ENCODE measurements at places on chromosomes 2 and 18.

- no peaks in the 10 kb centered on the region for H3K4me1 ChIP-seq
- no peaks in the 10 kb centered on the region for H3K27me3 ChIP-seq
- no peak overlapping the region for H3K4me3 ChIP-seq
- peak; percentile 74 for DNase-seq
These were observed 314.3 kb upstream of the COL3A1 start for GRCh38 chr2:188659656-188660406.

GRCh38 chr18:61153571-61153970 is 179.7 kb upstream of the CDH20 start:
- no peak for DNase-seq
- no peak overlapping the region for H3K27ac ChIP-seq
- H3K27me3 ChIP-seq = no peaks in the 10 kb centered on the region
- no peaks in the 10 kb centered on the region for H3K4me1 ChIP-seq
- no peaks in the 10 kb centered on the region for H3K36me3 ChIP-seq
- no peak overlapping the region for H3K4me3 ChIP-seq

DNA sequence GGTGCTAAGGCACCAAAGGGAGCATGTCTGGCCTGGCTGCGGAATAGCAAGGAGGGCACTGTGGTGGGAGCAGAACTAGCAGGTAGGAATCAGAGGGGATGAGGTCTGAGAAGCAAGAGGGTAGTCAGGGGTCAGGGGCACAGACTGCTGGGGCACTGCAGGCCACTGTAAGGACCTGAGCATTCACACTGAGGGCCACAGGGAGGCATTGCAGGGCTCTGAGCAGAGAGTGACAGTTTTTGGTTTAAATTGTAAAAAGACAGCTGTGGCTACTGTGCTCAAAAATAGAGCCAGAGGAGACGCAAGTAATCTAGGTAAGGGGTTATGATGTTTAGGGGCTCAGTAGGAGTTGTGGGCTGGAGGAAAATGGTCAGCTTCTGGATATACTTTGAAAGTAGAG is 41.5 kb downstream of the ARHGAP25 start:
- peak overlapping the region; percentile 60 for H3K27ac ChIP-seq
- no peak for DNase-seq
- peaks cover 8% of the 10 kb centered on the region for H3K4me1 ChIP-seq
- H3K27me3 ChIP-seq = no peaks in the 10 kb centered on the region
- no peak overlapping the region for H3K4me3 ChIP-seq
- H3K36me3 ChIP-seq = no peaks in the 10 kb centered on the region

DNA sequence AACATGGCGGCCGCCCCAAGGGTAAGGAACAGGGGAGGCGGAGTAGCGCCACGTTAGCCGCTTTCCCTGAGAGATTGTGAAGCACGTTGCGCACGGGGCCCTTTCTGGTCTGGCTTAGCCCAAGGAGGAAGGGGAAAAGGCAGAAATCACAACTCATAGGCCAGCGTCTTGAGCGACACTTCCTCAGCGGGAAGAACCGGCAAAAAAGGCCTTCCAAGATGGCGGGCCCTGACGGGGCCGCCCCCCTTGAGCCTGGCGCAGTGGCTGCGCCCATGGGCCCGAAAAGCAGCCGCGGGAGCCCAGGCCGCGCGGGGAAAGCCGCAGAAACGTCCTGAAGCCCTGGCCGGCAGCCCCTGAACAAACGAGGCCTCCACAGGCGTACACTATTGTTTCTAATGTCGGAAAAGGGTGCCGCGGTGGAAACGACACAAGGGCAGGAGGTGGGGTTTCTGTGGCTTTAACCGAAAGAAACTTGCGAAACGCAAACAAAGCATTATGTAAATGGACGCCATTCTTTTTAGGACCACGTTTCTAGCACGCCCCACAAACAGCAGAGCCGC is 919 bp upstream of the PCBP1 start:
- no peaks in the 10 kb centered on the region for H3K27me3 ChIP-seq
- H3K4me3 ChIP-seq = peak overlapping the region; percentile 41
- H3K4me1 ChIP-seq = peaks cover 6% of the 10 kb centered on the region
- DNase-seq = peak; percentile 82
- peak overlapping the region; percentile 100 for H3K27ac ChIP-seq
- peaks cover 25% of the 10 kb centered on the region for H3K36me3 ChIP-seq

DNA sequence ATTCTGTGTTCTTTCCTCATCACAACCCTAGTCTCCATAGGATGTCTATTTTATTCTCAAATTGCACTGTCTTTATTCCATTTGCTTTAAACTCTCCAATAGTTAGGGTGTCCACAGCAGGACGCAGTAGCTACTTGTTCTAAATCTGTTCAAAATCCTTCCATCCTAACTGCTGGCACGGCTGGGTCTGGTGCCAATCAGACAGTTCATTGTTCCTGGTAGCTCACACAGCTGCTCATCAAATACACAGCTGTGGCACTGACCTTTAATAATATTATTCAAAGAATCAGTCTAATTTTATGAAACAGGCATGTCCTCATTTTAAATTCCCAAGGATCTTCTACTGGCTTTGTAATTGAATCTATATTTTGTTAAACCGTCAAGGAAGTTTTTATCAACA is 59.7 kb upstream of the TMEFF2 start:
- no peak overlapping the region for H3K4me3 ChIP-seq
- DNase-seq = no peak
- H3K27me3 ChIP-seq = no peaks in the 10 kb centered on the region
- H3K4me1 ChIP-seq = no peaks in the 10 kb centered on the region

- no peaks in the 10 kb centered on the region for H3K4me1 ChIP-seq
- H3K36me3 ChIP-seq = no peaks in the 10 kb centered on the region
- no peak overlapping the region for H3K4me3 ChIP-seq
- no peak for DNase-seq
- no peak overlapping the region for H3K27ac ChIP-seq
These were observed 936.4 kb upstream of the CHAC2 start for GRCh38 chr2:52831216-52831615.

DNA sequence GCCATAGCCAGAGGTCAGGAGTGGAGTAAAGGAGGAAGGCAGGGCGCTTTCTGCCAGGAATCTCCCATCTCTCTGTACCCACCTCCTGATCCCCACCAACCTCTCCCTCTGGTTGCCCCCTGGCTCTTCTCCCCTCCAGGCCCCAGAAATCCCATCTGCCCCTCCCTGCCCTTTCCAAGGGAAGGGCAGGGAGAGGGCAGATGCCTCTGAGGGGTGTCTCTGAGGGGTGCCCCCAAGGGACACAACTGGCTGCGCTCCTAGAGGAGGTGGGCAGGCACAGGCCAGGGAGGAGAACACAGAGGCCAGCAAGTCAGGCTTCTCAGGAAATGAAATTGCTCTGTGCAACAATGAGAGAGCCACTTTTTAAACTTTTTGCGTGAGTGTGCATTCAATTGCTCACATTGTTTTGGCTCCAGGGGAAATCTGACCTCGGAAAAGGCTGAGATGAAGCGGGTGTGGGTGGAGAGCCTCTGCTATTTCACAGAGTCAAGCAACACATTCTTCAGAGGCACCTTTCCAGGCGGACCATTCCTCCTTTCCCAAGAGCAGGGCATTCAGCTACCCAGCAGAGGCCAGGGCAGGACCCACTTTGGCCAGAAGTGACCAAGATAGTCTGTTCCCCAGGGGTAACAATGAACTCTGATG is 125.5 kb downstream of the SMAD7 start:
- peaks cover 24% of the 10 kb centered on the region for H3K4me1 ChIP-seq
- peak; percentile 54 for DNase-seq
- no peak overlapping the region for H3K4me3 ChIP-seq

DNA sequence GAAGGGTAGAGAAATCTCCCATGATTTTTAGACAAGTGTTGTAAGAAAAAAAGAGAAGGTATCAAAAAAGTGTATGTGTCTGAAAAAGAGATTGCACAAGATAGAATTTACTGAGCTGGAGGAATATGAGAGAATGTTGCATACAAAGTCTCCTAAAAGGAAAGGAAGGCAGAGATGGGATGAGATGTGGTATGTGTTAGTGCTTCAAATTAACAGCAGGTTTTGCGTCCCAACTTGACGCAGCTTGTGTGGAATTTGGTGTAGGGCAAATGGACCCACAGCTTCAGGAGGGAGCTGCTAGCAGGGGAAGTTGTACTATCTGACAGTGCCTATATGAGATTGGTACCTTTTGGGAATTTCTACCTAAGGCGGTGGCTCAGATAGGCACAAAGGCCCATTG is 9.0 kb upstream of the RASGRP3 start:
- no peaks in the 10 kb centered on the region for H3K27me3 ChIP-seq
- no peak for DNase-seq
- H3K4me1 ChIP-seq = no peaks in the 10 kb centered on the region
- no peak overlapping the region for H3K27ac ChIP-seq
- no peaks in the 10 kb centered on the region for H3K36me3 ChIP-seq

GRCh38 chr2:111948832-111949231 is 50.4 kb downstream of the MERTK start:
- DNase-seq = no peak
- no peak overlapping the region for H3K27ac ChIP-seq
- H3K27me3 ChIP-seq = peaks cover 4% of the 10 kb centered on the region
- no peaks in the 10 kb centered on the region for H3K36me3 ChIP-seq
- peaks cover 8% of the 10 kb centered on the region for H3K4me1 ChIP-seq
- H3K4me3 ChIP-seq = no peak overlapping the region

DNA sequence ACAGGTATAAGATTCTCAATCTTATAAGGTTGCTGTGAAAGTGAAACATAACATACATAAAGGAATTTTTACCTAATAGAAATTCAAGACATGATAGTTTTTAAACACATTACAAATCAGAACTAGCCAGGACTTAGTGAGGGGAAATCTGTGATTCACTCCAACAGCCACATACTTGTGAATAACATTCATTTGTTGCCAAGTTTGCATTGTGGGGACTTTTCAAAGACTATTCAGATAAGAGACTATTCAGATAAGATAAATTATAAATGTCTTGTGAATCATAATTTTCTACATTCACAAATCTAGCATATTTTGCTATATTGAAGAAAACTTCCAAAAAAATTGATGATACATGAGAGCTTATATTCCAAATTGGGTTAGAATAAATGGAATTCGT is 345.3 kb upstream of the CDH20 start:
- no peak overlapping the region for H3K27ac ChIP-seq
- no peaks in the 10 kb centered on the region for H3K27me3 ChIP-seq
- DNase-seq = peak; percentile 4
- H3K36me3 ChIP-seq = no peaks in the 10 kb centered on the region
- no peak overlapping the region for H3K4me3 ChIP-seq

DNA sequence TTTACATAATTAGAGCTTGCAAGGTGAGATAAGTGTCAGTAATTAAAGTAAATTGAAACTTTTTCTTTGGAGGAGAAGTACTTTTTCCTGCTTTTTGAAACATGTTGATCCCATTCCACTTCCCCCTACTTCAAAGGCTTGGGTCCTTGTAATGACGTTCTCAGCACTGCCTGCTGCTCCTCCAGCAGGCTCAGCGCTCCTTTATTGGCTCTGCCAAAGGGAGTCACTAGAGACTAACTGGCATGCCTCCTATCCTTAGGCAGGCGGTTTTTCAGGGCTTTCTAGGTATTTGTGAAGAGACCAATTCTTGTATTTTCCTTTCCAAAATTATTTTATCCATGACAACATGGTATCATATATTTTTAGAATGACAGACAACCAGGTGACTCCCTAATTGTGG is 43.9 kb upstream of the ACADL start:
- H3K27me3 ChIP-seq = no peaks in the 10 kb centered on the region
- no peak overlapping the region for H3K27ac ChIP-seq
- no peaks in the 10 kb centered on the region for H3K36me3 ChIP-seq

GRCh38 chr2:98757904-98758421 is 27.0 kb upstream of the MGAT4A start:
- DNase-seq = peak; percentile 79
- H3K4me1 ChIP-seq = no peaks in the 10 kb centered on the region
- H3K27ac ChIP-seq = no peak overlapping the region
- peaks cover 13% of the 10 kb centered on the region for H3K27me3 ChIP-seq
- no peaks in the 10 kb centered on the region for H3K36me3 ChIP-seq
- no peak overlapping the region for H3K4me3 ChIP-seq

DNA sequence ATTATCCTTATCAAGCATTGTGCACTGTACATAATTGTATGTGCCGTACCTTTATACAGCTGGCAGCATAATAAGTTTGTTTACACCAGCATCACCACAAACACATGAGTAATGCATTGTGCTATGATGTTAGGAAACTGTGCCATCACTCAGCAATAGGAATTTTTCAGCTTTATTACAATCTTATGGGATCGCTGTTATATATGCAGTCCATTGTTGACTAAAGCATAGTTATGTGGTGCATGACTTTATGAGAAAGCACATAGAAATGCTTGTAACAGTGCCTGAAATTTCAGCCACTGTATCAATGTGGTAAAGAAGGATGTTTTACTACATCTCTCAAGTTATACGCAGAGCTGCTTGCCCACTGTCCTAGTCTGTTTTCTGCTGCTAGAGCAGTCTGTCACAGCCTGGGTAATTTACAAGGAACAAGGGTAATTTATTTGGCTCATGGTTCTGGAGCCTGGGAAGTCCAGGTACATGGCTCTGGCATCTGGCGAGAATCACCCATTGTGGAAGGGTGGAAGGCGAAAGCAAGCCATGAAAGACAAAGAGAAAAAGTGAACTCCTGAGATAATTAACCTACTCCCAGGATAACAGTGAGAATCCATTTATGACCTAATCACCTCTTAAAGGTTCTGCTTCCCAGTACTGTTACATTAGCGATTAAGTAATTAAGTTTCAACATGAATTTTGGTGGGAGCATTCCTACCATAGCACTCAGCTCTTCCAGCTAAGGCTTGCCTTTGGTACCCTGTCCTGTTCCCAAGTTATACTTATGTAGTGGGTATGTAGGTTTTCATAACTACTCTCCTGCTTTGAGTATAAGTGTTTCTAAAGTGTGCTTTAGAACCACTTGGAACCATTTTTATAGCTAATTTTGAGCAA is 4.6 kb downstream of the MAP3K20 start:
- H3K27me3 ChIP-seq = no peaks in the 10 kb centered on the region
- peak overlapping the region; percentile 97 for H3K27ac ChIP-seq
- DNase-seq = peak; percentile 97
- no peak overlapping the region for H3K4me3 ChIP-seq
- H3K36me3 ChIP-seq = peaks cover 3% of the 10 kb centered on the region

DNA sequence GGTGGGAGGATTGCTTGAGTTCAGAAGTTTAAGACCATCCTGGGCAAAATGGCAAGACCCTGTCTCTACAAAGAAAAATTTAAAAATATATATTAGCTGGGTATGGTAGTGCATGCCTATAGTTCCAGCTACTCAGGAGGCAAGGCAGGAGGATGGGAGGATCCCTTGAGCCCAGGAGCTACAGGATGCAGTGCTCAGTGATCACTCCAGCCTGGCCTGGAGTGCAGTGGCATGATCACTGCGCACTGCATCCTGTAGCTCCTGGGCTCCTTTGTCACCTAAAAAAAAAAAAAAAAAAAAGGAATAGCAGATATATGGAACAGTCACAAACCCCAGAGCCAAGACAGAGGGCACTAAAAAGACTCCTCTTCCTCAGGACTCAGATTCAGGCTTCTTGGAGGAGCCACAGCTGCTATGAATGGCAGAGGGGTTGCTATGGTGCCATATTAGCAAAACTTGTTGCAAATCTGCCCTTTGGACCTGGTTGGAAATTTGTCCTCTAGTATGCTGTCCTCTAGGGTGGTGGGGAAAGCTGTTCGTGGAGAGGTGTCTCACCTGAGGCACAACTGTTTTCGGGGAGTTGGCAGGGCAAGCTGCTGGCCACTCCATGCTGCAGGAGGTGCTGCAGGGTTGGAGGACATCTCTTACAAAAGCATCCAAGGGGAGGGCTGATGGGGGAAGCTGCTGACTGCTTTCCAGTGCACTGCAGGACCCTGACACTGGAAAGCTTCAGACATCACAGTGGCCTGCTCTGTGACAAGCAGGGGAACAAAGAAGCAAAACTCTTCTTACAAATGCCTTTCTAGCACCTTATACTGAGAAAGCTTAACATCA is 22.7 kb downstream of the CYP20A1 start:
- no peaks in the 10 kb centered on the region for H3K27me3 ChIP-seq
- no peak overlapping the region for H3K27ac ChIP-seq
- no peak for DNase-seq
- peaks cover 19% of the 10 kb centered on the region for H3K36me3 ChIP-seq
- no peaks in the 10 kb centered on the region for H3K4me1 ChIP-seq

GRCh38 chr2:176156301-176156806 is 753 bp upstream of the HOXD3 start:
- no peaks in the 10 kb centered on the region for H3K36me3 ChIP-seq
- H3K4me3 ChIP-seq = no peak overlapping the region
- H3K4me1 ChIP-seq = no peaks in the 10 kb centered on the region
